ENCODE measurements at places on chromosomes 11 and 22. TPM values are rescaled to one million over a fixed set of nuclear protein-coding genes. Genes with fewer than 3 reads are reported as not detected.
A peak's percentile ranks its signal among the peaks of the same experiment; 100 is the strongest.

DNA sequence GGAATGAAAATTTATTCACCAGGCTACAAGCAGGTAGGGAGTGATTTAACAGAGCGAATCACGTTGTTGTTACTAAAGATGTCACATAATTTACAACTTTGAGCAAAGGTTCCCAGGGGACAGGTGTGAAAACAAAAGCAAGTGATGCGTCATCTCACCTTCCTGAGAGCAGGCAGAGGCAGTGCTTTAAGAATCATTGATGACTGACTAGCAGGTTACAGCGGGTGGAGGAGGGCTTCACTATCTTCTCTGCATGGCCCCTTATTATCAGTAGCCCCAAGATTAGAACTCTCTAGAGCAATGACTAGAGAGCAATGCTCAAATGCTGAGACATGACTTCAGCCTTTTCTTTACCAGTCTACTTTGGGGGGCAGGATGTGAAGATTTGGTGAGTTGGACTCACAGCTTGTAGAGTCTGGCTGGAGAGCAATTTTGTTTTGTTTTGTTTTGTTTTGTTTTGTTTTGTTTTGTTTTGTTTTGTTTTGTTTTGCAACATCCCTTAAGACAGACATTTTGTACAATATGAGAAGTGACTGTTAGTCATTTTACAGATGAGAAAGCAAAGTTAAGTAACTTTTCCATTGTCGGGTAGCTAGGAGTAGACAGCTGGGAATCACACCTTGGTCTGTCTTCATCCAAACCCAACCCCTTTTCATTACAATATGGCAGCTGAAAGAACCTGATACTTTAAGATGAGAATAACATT, 84.8 kb downstream of the SLC1A2 start:
- no peak overlapping the region for H3K4me3 ChIP-seq
- no peaks in the 10 kb centered on the region for H3K36me3 ChIP-seq
- peak overlapping the region; percentile 39 for H3K27ac ChIP-seq
- ATAC-seq: no peak

DNA sequence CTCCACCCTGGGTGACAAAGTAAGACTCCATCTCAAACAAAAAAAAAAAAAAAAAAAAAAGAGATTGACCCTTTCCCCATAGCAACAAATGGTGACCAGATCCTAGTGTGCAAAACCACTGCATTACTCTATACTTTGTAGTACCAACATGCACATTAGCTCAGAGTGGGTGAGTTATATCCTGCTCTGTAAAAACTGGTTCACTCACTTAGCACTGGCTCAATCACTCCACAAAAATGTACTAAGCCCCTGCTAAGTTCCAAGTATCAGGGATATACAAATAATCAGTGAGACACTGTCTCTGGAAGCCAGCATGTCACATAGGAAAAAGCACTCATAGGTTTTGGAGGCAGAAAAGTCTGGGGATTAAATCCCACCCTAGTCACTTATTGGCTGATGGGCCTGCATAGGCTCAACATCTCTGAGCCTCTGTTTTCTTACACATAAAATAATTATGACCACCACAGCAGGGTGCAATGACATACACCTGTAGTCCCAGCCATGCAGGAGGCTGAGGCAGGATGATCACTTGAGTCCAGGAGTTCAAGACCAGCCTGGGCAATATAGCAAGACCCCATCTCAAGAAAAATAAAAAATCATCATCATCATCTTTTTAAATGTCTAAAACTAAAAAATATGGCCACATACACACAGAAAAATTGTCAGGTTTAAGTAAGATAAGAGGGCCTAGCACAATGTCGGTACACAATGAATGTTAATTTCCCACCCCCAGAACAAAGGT, 11.9 kb downstream of the FAM168A start:
- H3K4me1 ChIP-seq: no peaks in the 10 kb centered on the region
- H3K4me3 ChIP-seq: no peak overlapping the region
- no peak overlapping the region for H3K27ac ChIP-seq
- peaks cover 12% of the 10 kb centered on the region for H3K36me3 ChIP-seq
- no peak for ATAC-seq
- H3K27me3 ChIP-seq: no peaks in the 10 kb centered on the region

ISX gene
- total RNA-seq: not detected

SCGB1C1 gene
- total RNA-seq: not detected

DNA sequence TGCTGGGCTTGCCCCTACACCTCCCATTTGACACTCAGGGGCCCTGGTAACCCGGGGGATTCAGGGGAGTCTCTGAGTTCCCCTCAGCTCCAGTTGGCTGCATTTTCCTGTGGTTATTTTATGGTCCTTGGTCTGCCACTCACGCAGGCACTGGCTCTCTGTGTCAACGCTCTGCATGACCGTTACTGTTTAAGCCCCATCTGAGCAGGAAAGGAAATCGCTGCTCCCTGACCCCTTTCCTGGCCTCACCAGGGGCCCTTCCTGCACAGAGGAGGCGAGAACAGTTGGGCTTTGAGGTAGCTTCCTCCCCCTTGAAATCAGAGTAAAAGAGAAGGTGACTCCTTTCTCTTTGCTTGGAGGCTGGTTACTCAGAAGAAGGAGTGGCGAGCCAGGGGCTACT, 2.4 kb downstream of the C1QTNF4 start:
- ATAC-seq: no peak
- peaks cover 9% of the 10 kb centered on the region for H3K36me3 ChIP-seq
- peaks cover 23% of the 10 kb centered on the region for H3K27me3 ChIP-seq
- peaks cover 5% of the 10 kb centered on the region for H3K4me1 ChIP-seq

DNA sequence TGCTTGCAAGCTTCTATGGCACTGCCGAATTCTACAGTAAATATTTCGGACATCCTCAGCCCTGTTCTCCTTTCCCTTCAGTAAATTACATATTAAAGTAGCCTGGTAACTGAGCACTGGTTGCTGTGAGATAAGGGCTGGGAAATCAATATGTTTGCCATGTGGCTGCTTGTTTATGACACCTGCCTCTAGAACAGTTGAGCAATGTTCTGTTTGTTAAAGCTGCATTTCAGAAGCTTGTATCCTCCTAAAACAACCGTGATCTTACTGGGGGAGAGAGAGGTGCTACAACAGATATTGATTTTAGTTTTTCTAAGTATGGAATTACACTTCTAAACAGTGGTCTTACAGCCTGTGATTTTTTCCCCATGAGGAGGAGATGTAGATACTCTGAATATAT, 39.4 kb downstream of the ZBTB16 start:
- no peak overlapping the region for H3K4me3 ChIP-seq
- ATAC-seq: no peak
- peaks cover 19% of the 10 kb centered on the region for H3K4me1 ChIP-seq
- H3K27me3 ChIP-seq: no peaks in the 10 kb centered on the region

TRIM29 gene
- not detected for total RNA-seq

DNA sequence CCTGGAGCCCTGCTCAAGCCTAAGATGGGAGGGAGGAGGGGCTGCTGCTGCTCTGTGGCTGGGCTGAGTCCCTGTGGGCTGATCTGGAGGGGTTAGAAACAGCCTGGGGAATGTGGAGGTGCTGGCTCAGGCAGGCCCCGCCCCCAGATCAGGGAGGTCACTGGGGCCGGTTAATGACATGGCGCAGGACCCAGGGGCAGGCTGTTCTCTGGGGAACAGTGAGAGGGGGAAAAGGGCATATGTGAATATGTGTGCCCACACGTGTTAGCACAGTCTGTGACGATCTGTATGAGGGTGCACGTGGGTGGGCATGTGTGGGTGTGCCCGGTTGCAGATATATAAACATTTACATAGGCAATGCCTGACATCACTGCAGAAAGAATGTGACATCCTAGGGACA, 143.5 kb downstream of the MIAT start:
- peaks cover 4% of the 10 kb centered on the region for H3K4me1 ChIP-seq
- H3K27ac ChIP-seq: no peak overlapping the region
- H3K27me3 ChIP-seq: no peaks in the 10 kb centered on the region
- no peak for ATAC-seq
- H3K4me3 ChIP-seq: no peak overlapping the region

- no peak overlapping the region for H3K4me3 ChIP-seq
- no peak for ATAC-seq
- peaks cover 29% of the 10 kb centered on the region for H3K36me3 ChIP-seq
Measured at GRCh38 chr11:102343809-102344208, 3.2 kb upstream of the BIRC2 start.

GRCh38 chr11:3052109-3052479, 5.1 kb downstream of the CARS1 start:
- no peak for ATAC-seq
- H3K27ac ChIP-seq: no peak overlapping the region
- H3K27me3 ChIP-seq: no peaks in the 10 kb centered on the region
- H3K4me1 ChIP-seq: peaks cover 23% of the 10 kb centered on the region
- H3K4me3 ChIP-seq: no peak overlapping the region
- H3K36me3 ChIP-seq: peaks cover 68% of the 10 kb centered on the region
